ENCODE measurements at places on chromosomes 16 and 17. TPM values are rescaled to one million over a fixed set of nuclear protein-coding genes. Genes with fewer than 3 reads are reported as not detected.

The ATF7IP2 gene
- total RNA-seq: 28.7 TPM

- no peaks in the 10 kb centered on the region for H3K27me3 ChIP-seq
- H3K36me3 ChIP-seq: no peaks in the 10 kb centered on the region
- no peak overlapping the region for H3K27ac ChIP-seq
These were observed 22.8 kb downstream of the IRX5 start for GRCh38 chr16:54953461-54953860.

GRCh38 chr17:35630530-35631148 lies 43.5 kb downstream of the AP2B1 start:
- no peaks in the 10 kb centered on the region for H3K27me3 ChIP-seq
- no peak overlapping the region for H3K4me3 ChIP-seq
- no peaks in the 10 kb centered on the region for H3K4me1 ChIP-seq
- no peak for DNase-seq

- H3K4me1 ChIP-seq: peaks cover 78% of the 10 kb centered on the region
- H3K27ac ChIP-seq: peak overlapping the region; percentile 92
- H3K27me3 ChIP-seq: no peaks in the 10 kb centered on the region
- peak; percentile 80 for DNase-seq
- no peaks in the 10 kb centered on the region for H3K36me3 ChIP-seq
These were observed 39.4 kb downstream of the TUBD1 start for GRCh38 chr17:59853168-59853918.

The PDIA2 gene
- total RNA-seq: 1.1 TPM

DNA sequence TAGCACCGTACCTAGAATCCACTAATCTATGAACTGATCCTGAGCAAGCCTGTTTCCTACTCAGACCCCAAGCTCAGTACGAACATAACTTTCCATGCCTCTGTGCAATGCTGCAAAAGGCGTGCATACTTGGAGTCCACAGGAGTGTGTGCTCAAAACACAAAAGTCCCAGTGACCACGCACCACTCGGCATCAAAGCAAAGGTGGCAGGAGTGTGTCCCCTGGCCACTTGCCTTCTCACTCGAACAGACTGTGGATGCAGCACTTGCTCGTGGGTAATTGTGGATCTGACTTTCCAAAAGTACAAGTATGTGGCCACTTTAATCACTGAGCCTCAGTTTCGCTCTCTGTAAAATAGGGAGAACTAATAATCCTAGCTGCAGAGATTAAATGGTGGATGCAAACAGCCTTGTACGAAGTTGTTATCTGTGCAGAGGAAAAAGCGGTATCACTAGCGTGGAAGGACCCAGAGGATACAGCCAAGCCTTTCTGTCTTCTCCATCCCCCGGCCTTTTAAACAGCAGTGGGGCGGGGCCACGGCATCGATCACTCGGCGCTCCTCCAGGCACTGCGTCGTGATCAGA lies 311 bp upstream of the KDM8 start:
- peak; percentile 98 for DNase-seq
- no peaks in the 10 kb centered on the region for H3K27me3 ChIP-seq
- peak overlapping the region; percentile 96 for H3K27ac ChIP-seq

GRCh38 chr17:13640551-13640950 lies 38.8 kb upstream of the HS3ST3A1 start:
- no peak for DNase-seq
- H3K36me3 ChIP-seq: no peaks in the 10 kb centered on the region
- H3K4me1 ChIP-seq: no peaks in the 10 kb centered on the region
- no peak overlapping the region for H3K4me3 ChIP-seq
- H3K27me3 ChIP-seq: no peaks in the 10 kb centered on the region

DNA sequence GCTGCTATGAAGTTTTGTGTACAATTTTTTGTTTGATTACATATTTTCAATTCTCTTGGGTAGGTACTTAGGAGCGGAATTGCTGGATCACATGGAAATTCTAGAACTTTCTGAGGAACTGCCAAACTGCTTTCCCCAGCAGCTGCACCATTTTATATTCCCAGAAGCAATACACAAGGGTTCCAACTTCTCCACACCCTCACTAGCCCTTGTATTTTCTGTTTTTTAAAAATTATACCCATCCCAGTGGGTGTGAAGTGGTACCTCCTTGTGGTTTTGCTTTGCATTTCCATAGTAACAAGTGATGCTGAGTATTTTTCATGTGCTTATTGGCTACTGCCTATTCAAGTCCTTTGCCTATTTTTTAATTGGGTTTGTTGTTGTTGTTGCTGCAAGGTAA lies 20.9 kb downstream of the NACA2 start:
- H3K4me1 ChIP-seq: no peaks in the 10 kb centered on the region
- DNase-seq: no peak
- no peaks in the 10 kb centered on the region for H3K27me3 ChIP-seq
- H3K36me3 ChIP-seq: no peaks in the 10 kb centered on the region
- no peak overlapping the region for H3K4me3 ChIP-seq

GRCh38 chr17:62937606-62938005 lies 28.4 kb upstream of the TANC2 start:
- no peak for DNase-seq
- H3K4me1 ChIP-seq: no peaks in the 10 kb centered on the region
- no peak overlapping the region for H3K4me3 ChIP-seq

The ZNF624 gene
- 9.1 TPM for total RNA-seq

GRCh38 chr17:45372325-45372869 lies 55.6 kb upstream of the MAP3K14 start:
- H3K27me3 ChIP-seq: no peaks in the 10 kb centered on the region
- no peak overlapping the region for H3K4me3 ChIP-seq
- H3K4me1 ChIP-seq: peaks cover 31% of the 10 kb centered on the region

- no peak overlapping the region for H3K27ac ChIP-seq
- peaks cover 6% of the 10 kb centered on the region for H3K4me1 ChIP-seq
- no peak for DNase-seq
- no peaks in the 10 kb centered on the region for H3K27me3 ChIP-seq
These were observed 2.3 kb downstream of the KSR1 start for GRCh38 chr17:27458524-27458908.

- H3K4me1 ChIP-seq: no peaks in the 10 kb centered on the region
- H3K4me3 ChIP-seq: no peak overlapping the region
- no peaks in the 10 kb centered on the region for H3K36me3 ChIP-seq
These were observed 28.9 kb upstream of the MYO18A start for GRCh38 chr17:29209073-29209472.

The CYBA gene
- 557 TPM for total RNA-seq

- no peaks in the 10 kb centered on the region for H3K27me3 ChIP-seq
- H3K27ac ChIP-seq: no peak overlapping the region
- peaks cover 2% of the 10 kb centered on the region for H3K4me1 ChIP-seq
- H3K36me3 ChIP-seq: no peaks in the 10 kb centered on the region
These were observed 36.2 kb upstream of the IRF8 start for GRCh38 chr16:85862476-85863383.

DNA sequence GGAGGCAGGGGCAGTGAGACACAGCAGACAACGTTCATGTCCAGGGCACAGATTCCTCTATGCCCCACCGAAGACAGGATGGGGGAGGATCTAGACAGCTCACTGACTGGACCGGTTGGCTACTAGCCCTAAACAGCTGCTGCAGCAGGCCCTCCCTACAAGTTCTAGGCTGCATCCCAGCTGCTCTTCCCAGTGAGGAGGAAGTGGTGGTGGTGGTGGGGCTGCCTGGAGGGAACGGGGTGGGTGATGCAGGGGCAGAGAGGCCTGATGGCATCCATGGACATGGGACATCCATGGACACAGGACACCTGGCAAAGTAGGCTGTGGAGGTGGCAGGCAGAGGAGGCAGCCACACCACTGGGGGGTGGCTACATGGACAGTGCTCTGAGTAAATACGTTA lies 18.3 kb downstream of the SPHK1 start:
- H3K36me3 ChIP-seq: peaks cover 67% of the 10 kb centered on the region
- no peak overlapping the region for H3K27ac ChIP-seq
- no peak overlapping the region for H3K4me3 ChIP-seq
- peaks cover 12% of the 10 kb centered on the region for H3K4me1 ChIP-seq
- H3K27me3 ChIP-seq: no peaks in the 10 kb centered on the region
- DNase-seq: no peak

GRCh38 chr17:80036715-80037477 lies 454 bp downstream of the CCDC40 start:
- no peaks in the 10 kb centered on the region for H3K36me3 ChIP-seq
- H3K4me1 ChIP-seq: peaks cover 19% of the 10 kb centered on the region
- H3K27ac ChIP-seq: peak overlapping the region; percentile 88
- DNase-seq: peak; percentile 80
- H3K27me3 ChIP-seq: no peaks in the 10 kb centered on the region

The ZG16B gene
- total RNA-seq: 1.2 TPM

The STX1B gene
- 0.46 TPM for total RNA-seq

DNA sequence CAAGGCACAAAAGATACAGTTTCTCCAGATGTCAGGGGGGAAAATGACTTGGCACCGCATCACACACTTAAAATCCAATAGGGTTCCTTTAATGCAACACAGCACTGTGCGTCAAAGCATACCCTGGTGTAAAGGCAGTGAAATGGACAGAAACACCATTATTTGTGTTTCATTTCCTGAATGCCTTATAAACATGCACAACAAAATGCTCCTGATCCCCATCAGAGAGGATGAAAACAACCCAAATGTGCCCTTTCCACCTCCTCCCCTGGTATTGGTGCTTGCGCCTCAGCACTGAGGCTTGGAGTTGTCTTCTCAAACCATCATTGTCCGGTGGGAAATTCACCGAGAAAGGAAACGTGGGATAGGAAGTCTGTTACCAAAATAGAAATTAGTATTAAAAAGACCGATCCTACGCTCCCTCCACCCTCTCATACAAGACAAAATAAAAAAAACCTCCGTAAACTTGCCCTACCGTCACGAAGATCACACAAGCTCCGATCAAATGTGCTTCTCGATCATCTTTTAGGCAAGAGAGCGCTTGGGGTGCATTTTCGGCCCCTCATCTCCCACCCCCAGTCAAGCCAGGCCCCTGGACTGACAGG lies 722 bp downstream of the CDC27 start:
- peaks cover 58% of the 10 kb centered on the region for H3K4me1 ChIP-seq
- H3K27ac ChIP-seq: peak overlapping the region; percentile 94
- DNase-seq: no peak
- H3K27me3 ChIP-seq: no peaks in the 10 kb centered on the region

The HP gene
- total RNA-seq: 16.1 TPM

GRCh38 chr16:13697013-13697412 lies 222.9 kb upstream of the ERCC4 start:
- no peaks in the 10 kb centered on the region for H3K36me3 ChIP-seq
- no peak overlapping the region for H3K27ac ChIP-seq

DNA sequence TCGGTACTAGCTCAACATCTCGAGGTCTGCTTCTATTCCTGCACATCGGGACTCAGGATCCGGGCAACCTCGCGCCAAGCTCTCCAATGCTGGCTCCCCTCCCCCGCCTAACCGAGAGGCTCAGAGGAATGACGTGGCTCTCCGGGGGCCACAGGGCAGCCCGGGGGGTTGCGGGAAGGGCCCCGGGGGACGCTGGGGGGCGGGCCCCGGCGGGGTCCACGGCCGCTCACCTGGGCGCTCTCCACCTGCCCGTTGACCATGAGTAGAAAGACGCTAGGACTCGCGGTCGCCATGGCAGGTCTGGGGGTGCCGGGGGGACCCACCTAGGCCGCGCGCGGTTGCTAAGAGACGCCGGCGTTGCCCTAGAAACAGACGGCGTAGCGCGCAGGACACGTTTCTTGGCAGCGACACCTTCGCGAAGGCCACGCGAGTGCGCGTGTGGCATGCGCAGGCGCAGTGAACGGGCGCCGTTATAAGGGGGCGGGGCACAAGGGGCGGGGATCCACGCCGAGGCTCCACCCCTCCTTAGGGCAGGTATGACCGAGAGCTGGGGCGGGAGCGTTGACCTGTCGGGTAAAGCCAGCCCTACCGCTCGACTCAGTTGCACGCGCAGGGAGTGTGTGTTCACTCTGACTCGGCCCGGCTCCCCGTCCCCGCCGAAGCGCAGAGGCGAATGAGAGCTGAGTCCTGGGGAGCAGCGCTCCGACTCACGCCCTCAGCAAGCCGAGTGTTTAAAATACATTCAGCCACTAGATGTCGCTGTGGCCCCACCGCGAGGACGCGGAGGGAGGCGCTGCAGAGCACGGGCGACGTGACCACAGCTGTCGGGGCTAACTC lies at the start of gene B9D1:
B9D1 (minus strand) TSS at position 447 of the 837 bp plus-strand sequence; CDS start at position 293, 154 bp downstream.
- H3K4me1 ChIP-seq: peaks cover 6% of the 10 kb centered on the region
- peak; percentile 98 for DNase-seq
- H3K27me3 ChIP-seq: no peaks in the 10 kb centered on the region
- peak within 1 kb of the TSS; percentile 53 for H3K4me3 ChIP-seq

The ITGB3 gene
- total RNA-seq: 31.4 TPM

DNA sequence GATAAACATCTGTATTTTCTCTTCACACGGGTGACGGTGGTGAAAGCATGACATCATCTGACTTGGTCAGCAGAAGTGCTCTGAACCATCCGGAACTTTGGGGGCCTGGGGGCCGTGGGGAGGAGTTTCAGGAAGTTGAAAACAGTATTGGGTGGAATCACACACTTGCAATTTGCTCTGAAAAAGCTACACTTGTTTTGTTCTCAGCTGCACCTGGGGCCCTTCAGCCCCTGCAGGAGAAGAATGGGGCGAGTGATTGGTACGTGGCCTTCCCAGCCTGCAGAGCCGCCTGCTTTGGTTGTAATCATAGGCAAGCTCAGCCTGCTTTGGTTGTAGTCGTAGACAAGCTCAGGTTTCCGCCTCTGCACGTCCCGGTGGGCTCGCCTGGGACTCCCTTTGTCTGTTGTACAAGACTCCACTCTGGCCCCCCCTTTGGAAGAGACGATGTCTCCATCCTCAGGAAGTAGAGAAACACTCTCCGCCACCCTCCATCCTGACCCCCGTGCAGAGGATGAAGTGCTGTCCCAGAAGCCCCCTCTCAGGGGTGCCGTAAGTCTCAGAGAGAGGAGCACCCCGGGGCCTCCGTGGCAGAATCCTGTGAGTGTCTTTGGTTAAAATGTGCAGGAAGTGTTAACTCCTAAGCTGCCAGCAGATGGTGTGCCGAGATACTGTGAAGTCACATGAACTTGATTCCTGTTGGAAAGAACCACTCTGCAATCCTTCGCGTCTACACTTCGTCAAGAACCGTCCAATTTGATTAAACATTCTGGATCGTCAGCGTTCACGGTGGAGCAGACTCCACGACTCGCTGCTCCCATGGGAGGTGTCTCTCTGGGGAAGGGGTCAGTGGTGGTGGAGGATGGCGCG lies 5.4 kb downstream of the BANP start:
- H3K4me1 ChIP-seq: peaks cover 89% of the 10 kb centered on the region
- H3K27ac ChIP-seq: peak overlapping the region; percentile 97
- DNase-seq: peak; percentile 88
- H3K36me3 ChIP-seq: no peaks in the 10 kb centered on the region
- peak overlapping the region; percentile 21 for H3K4me3 ChIP-seq

The MYCBPAP gene
- total RNA-seq: 0.94 TPM

- no peaks in the 10 kb centered on the region for H3K27me3 ChIP-seq
- H3K36me3 ChIP-seq: peaks cover 55% of the 10 kb centered on the region
- peaks cover 44% of the 10 kb centered on the region for H3K4me1 ChIP-seq
- no peak overlapping the region for H3K27ac ChIP-seq
These were observed 23.7 kb downstream of the HELZ start for GRCh38 chr17:67221062-67221998.
